ENCODE measurements at places on chromosomes 12 and 14.

DNA sequence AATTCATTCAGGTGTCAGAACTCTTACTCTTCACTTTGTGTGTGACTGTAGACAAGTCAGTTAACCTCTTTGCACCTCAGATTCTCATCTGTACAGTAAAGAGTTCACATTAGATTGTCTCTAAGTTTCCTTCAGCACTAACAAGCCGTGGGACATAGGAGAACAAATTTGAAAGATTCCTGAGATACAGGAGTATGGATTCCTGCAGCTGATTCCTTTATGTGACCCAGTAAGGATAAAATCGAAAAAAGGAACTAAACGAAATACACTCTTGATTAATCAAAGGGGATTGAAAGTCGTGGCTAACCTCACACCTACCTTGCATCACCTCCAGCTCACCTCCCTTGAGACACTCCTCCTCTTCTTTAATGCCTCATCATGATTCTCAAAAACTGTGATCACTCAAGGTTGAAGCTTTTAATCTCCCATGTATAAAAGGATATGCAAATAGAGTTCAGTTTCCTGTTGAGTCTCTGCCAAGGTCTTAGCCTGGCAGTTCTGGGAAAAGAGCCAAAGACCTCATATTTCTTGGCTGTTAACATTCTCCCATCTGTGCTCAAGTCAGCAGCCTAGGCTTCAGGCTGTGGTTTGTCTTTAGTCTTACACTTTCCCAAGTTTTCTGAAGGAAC lies 156.6 kb downstream of the DAD1 start:
- DNase-seq: no peak

DNA sequence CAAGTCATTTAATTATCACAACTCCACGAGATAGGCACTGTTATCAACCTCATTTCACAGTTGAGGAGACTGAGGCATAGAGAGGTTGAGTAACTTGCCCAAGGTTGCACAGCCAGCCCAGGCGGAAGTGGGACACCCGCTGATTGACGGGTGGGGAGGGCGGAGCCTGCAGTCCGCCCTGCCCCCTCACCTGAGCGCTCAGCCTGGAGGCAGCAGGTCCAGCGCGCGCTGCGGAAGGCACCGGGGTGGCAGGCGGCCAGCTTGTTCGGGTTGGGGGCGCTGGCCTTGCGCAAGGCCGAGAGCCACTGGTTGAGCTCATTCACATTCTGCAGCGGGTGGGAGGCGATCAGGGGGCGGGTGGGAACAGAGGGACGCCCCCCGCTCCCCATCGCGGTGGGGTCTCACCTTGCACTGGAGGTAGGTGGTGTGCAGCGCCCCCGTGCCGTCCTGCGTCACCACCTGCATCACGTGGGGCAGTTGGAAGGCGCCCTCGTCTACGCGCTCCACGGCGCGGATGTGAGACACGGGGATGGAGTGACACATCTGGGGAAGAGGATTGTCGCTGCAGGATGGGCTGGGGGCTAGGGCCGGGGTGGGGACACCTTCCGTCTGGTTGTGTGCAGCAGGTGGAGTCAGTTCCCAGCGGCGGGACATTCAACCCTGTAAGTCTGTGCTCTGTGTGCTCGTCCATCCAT lies 31.7 kb downstream of the RASAL1 start:
- DNase-seq: peak; percentile 30

DNA sequence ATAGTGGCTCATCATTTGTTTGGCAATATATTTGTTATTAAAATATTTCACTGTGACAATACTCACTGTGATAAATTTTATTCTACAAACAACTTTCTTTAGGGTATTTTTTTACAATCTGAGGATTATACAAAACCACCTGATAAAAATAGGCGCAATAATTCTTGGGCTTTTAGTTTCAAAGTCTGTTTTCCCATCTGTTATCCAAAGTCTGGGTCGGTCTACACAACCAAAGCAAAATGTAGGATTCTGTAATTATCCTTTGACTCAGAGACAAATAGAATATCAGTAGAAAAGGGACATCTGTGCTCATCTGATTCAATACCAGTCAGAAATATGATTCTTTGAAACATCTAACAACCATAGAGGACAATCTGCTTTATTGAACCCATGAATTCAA lies 271.8 kb upstream of the AMIGO2 start:
- DNase-seq: no peak

GRCh38 chr12:45075587-45076282 lies 24.8 kb upstream of the DBX2 start:
- no peak for DNase-seq

- peak; percentile 56 for DNase-seq
These were observed 552 bp upstream of the SCN8A start for GRCh38 chr12:51590347-51591015.

- DNase-seq: no peak
These were observed 3.8 kb downstream of the KRT8 start for GRCh38 chr12:52900896-52901714.

GRCh38 chr12:12510141-12510540 lies 52.5 kb downstream of the DUSP16 start:
- DNase-seq: no peak

- no peak for DNase-seq
These were observed 768 bp downstream of the OXA1L start for GRCh38 chr14:22767323-22767589.

Measured in stimulated activated CD8-positive, alpha-beta memory T cell treated with anti-CD3 and anti-CD28 coated beads, Interleukin-15, amount 100 ng/mL, for 4 hours (primary cell).